ENCODE measurements at places on chromosomes 7 and 10.

DNA sequence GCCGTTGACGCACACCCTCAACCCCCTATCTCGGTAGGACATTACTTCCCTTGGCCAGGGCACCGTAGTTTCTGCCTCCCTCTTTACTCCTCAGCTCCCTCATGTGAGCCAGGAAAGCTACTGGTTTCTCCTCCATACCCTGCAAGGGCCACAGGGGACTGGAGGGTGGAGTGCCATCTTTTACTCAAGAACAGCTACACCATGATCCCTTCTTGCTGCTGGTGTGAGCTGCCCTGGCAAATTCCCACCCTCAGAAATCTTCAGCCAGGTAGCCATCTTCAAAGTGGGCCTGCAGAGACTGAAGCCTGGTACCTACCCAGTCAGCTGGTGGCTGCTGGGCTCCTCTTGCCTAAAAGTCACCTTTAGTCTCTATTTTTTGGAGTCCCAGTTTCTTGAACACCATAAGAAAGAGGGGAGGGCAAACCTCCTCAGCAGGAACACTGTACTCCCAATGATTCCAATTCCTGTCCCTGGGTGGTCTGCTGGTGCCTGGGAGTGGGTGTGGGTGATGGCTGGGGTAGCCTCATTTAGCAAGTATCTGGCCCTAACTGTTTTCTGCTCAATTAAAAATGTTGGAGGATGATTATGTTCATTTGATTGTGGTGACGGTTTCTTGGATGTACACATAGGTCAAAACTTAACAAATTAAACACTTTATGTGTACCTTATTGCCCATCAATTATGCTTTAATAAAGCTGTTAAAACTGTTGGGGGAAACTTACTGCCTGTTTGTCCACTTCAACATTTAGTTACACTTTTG lies 105.0 kb upstream of the NPY start:
- DNase-seq = no peak

DNA sequence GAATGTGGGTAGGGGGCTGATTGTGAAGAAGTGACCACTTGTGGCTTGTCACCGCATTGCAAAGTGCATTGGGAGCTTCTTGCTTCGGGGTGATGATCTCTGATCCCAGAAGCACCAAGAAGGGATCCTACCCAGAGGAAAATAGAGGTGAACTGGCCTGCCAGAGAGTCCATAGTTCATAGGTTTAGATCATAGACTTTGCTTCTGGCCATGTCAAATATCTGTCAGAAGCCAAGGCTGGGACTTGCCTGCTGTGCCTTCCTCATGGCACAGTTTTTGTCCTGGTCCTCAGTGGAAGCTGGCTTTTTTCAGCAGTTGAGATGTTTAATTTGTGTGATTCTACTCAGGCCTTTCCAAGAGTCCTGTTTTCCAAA lies 1.1 kb downstream of the ZSWIM8 start:
- DNase-seq = no peak

DNA sequence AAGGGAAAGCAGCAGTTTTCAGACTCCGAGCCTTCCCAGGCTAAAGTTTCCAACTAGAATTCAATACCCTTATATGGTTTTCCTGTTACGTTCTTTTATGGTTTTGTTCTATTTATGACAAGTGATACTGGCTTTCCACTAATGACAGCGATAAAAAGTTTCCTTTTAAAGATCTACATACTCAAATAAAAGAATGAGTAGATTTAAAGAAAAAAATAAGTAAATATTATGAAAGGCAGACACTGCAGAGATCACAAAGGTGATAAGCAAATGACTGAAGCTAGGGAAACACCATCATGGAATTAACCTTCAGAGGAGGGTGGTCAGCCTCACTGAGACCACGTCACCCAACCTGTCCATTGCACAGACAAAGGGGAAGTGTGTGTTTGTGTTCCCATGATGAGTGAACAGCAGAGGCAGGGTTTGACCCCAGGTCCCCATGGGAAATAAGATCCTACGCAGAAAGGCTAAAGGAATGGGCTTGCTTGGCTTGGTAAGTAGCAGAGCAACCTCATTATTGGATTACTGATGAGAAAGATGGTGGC lies 4.0 kb downstream of the VSIR start:
- DNase-seq = no peak

DNA sequence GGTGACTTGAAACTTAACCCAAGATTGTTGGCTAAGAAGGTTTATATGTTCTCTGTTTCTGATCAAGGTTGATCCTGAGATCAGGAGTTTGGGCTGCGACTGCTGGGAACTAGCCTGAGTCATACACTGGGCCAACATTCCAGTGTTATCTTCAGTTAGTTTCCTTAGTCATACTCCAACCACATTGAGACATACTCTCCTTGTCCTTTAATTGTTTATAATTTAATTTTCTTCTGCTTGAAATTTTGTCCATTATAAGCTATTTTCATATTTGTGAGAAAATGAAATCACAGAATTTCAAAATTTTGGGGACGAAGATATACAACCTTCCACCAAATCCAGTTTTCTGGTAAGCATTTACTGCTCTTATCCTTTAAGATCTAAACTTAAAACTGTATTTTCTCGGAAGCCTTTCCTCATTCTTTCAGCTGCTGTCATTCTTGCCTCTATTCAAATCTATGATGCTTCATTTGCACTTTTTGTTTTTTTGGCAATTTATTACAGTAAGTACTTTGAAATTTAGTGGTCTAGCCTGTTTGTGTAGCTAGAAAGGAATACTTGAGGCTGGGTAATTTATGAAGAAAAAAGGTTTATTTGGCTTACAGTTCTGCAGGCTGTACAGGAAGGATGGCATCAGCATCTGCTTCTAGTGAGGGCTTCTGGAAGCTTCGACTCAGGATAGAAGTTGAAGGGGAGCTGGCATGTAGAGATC lies 63.4 kb upstream of the POT1 start:
- no peak for DNase-seq

- no peak for DNase-seq
Measured at GRCh38 chr10:129332476-129332875, 134.6 kb upstream of the MGMT start.

- DNase-seq = no peak
Measured at GRCh38 chr7:155423337-155424285, 34.3 kb upstream of the EN2 start.
